ENCODE measurements at places on chromosomes 5 and 9. TPM values are rescaled to one million over a fixed set of nuclear protein-coding genes. Genes with fewer than 3 reads are reported as not detected.

FRMD3 gene
- total RNA-seq: 0.14 TPM

SYK gene
- under 0.01 TPM for total RNA-seq

FCN2 gene
- total RNA-seq: not detected

SPINK4 gene
- 0.74 TPM for total RNA-seq

PPIC gene
- total RNA-seq: 100 TPM

SMIM33 gene
- total RNA-seq: not detected

ARHGEF28 gene
- 15.9 TPM for total RNA-seq

RASGRF2 gene
- total RNA-seq: 8.0 TPM

ZFP37 gene
- total RNA-seq: 2.3 TPM

RPL7A gene
- total RNA-seq: 2,732 TPM

EIF4E1B gene
- total RNA-seq: not detected

PCDHGA4 gene
- total RNA-seq: 4.5 TPM

PCDHA11 gene
- under 0.01 TPM for total RNA-seq

FOXD4L6 gene
- total RNA-seq: 0.09 TPM

HEMGN gene
- total RNA-seq: not detected

NIPAL4 gene
- 0.14 TPM for total RNA-seq

LEAP2 gene
- total RNA-seq: 0.14 TPM

SNCAIP gene
- total RNA-seq: 19.4 TPM

PCDHB14 gene
- 0.85 TPM for total RNA-seq

BARHL1 gene
- total RNA-seq: not detected

Measured in smooth muscle cell of bladder (primary cell).